GM12892 (cell line): ENCODE measurements at places on chromosomes 6 and 20.

- no peak for DNase-seq
These were observed 42.9 kb upstream of the FAM83D start for GRCh38 chr20:38883081-38883980.

GRCh38 chr6:154468760-154469159, 41.7 kb downstream of the CNKSR3 start:
- DNase-seq = no peak

GRCh38 chr20:52104546-52105441, 86.8 kb downstream of the ZFP64 start:
- peak; percentile 27 for DNase-seq

- DNase-seq = no peak
These were observed 395.4 kb downstream of the SAMD5 start for GRCh38 chr6:147903931-147904330.

- no peak for DNase-seq
These were observed 66.2 kb upstream of the PHACTR2 start for GRCh38 chr6:143611580-143611979.
